NCI-H226 (cell line): ENCODE measurements at places on chromosomes 11 and 22.
A peak's percentile ranks its signal among the peaks of the same experiment; 100 is the strongest.

- no peak for DNase-seq
Measured at GRCh38 chr11:68261006-68261405, 10.8 kb downstream of the C11orf24 start.

- DNase-seq = no peak
Measured at GRCh38 chr11:13214276-13214675, 63.3 kb upstream of the BMAL1 start.

GRCh38 chr11:32829680-32830412 is at the start of gene PRRG4:
Gene PRRG4, plus strand, starts transcription at chr11:32829927. Its CDS starts 603 bp downstream, at chr11:32830530.
- DNase-seq = no peak

DNA sequence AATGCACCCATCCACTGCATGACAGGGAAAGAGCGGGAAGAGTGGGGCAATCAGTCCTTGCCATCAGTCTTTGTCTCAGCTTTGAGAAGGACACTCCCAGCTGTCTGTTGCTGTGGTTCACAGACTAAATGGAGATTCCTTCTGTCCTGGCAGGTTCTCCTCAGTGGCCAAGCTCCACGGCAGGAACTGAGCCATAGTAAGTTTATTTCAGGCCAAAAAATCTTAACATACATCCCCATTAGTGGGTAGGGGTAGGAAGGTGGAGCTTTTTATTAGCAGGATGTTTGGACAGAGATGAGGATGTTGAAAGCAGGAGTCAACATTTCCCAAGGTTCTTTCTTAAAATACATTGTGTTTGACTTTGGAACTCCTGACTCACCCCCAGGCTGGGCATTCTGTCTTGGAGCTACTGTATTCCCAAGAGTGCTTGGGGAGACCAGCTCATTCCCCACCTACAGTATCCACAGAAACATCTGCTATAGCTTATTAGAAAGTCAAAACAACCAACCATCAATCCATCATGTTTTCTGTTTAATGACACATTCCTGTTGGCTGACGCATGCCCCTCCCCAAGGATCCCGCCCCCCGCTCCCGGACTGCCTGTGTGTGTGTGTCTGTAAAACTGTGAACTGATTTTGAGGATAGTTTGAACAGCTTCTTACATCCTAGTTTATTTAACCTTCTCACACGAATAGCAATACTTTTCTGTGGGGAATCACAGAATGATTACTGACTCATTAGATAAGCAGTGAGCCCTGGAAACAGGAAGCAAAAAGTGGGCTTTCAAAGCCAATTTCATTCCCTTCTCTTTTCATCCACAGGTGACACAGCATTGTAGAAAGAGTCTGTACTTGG is 109.5 kb downstream of the CCDC81 start:
- DNase-seq = peak; percentile 92

- no peak for DNase-seq
Measured at GRCh38 chr11:30902929-30903328, 316.8 kb upstream of the MPPED2 start.

DNA sequence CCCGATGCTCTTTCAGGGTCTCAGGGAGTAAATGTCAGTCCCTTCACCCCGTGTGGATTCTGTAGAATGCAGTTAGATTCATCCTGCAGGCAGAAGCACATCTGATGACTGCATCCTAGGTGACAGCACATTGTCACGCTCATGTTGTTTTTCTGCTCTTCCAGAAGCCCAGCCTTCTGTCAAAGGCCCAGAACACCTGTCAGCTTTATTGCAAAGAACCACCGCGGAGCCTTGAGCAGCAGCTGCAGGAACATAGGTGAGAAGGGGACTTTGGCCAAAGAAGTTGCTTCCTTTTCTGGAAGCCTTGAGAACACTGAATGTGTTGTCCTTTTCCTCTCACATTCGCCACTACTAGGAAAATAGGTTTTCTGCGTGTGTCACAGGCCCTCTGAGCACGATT is 43.7 kb downstream of the PPP2R1B start:
- DNase-seq = no peak

DNA sequence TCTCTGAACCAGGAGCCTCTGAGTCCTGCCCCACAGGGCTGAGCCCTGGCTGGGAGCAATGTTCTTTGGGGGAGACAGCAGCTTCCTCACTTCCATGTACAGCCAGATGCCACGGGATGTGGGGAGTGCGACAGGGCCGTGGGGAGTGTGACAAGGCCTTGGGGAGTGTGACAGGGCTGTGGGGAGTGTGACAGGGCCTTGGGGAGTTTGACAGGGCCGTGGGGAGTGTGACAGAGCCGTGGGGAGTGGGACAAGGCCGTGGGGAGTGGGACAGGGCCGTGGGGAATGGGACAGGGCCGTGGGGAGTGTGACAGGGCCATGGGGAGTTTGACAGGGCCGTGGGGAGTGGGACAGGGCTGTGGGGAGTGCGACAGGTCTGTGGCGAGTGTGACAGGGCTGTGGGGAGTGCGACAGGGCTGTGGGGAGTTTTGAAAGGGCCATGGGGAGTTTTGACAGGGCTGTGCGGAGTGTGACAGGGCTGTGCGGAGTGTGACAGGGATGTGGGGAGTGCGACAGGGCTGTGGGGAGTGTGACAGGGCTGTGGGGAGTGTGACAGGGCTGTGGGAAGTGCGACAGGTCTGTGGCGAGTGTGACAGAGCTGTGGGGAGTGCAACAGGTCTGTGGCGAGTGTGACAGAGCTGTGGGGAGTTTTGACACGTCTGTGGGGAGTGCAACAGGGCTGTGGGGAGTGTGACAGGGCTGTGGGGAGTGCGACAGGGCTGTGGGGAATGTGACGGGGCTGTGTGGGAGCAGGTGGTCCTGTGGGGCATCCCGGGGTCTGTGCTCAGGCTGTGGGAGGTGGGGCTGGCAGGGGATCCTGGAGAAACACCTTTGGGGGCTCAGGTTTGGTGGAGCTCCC is 6.6 kb upstream of the KRTAP5-6 start:
- DNase-seq = no peak

- DNase-seq = no peak
Measured at GRCh38 chr11:77083566-77084245, 16.9 kb downstream of the CAPN5 start.

GRCh38 chr11:116990061-116990473 is 108.2 kb downstream of the SIK3 start:
- peak; percentile 71 for DNase-seq

GRCh38 chr22:46121079-46121478 is 29.2 kb upstream of the PPARA start:
- DNase-seq = no peak

GRCh38 chr22:31075961-31076360 is 5.2 kb upstream of the SMTN start:
- DNase-seq = no peak

DNA sequence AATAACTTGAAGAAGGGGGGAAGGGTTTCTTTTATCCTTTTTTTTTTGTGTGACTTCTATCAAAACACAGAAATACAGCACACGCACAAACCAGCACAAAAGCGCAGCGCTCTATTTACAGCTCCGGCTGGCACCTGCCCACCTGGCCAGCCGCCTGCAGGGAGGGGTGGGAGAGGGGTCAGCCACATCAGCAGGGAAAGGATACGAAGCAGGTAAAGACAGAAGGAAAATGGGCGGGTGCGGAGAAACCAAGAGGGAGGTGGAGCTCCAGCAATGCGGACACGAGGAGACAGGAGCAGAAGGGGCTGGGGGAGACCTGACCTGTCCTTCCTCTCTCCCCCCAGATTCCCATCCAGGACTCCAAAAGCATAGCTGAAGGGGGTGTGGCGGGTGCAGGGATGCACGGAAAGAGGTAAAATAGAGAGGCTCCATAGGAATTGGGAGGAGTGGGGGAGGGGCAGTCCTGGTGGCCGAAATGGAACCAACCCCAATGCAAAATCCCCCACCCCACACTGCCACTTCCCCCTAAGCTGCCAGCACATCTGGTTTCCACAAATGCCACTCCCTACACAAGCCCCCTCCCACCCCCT is 14.1 kb downstream of the CXCR5 start:
- no peak for DNase-seq

DNA sequence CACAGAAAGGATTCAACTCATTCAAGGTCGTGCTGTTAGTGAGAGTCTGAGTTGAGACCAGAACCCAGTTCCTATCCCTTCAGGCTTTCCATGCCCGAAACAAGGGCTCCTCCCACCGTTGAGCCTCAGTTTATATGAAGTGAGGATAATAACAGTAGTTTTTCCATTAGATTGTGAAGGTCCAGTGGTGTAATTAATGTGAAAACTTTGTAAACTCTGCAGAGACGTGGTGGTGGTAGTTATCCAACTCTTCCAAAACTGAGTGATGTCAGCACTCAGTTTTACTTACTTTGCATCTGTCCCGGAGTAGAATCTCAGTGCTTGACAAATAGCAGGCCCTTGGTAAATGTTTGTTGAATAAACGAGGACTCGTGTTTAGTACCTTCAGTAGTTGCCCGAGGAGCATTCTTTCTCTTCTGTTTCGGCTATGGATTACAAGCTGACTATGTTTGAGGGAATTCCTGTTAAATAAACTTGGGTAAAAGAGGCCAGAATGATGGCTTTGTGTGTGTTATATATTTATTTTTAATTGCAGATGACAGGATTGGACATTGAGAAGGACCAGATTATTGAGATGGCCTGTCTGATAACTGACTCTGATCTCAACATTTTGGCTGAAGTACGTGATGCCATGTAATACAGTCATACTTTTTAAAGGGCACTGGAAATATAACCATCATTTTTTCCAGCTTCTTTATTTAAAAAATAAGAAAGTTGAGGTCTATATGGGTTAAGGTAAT is 1.0 kb downstream of the REXO2 start:
- no peak for DNase-seq

GRCh38 chr11:130774703-130775102 is 141.6 kb downstream of the SNX19 start:
- no peak for DNase-seq
